ENCODE measurements at places on chromosomes 7 and 10. TPM values are rescaled to one million over a fixed set of nuclear protein-coding genes. Genes with fewer than 3 reads are reported as not detected.

Gene WAPL
- total RNA-seq = 46.5 TPM

Gene SLC39A12
- total RNA-seq = under 0.01 TPM

Gene AKAP9
- total RNA-seq = 61.0 TPM

Gene ABCB4
- total RNA-seq = 0.65 TPM

Gene CNTNAP2
- not detected for total RNA-seq

Data from articular chondrocyte of knee joint (primary cell).